A549 (cell line): ENCODE measurements at places on chromosomes 12 and 14. TPM values are rescaled to one million over a fixed set of nuclear protein-coding genes. Genes with fewer than 3 reads are reported as not detected.

Gene LPAR5
- 0.29 to 0.66 TPM (median 0.58 TPM) in 3 replicates for polyA plus RNA-seq

Gene SMAGP
- polyA plus RNA-seq: 14.8 to 16.4 TPM (median 15.5 TPM) in 3 replicates

Gene MYH6
- not detected in 3 replicates for polyA plus RNA-seq

Gene SYNDIG1L
- not detected in 3 replicates for polyA plus RNA-seq

Gene GPR132
- polyA plus RNA-seq: 0.16 to 0.22 TPM (median 0.18 TPM) in 3 replicates

Gene CNTN1
- 59.0 to 71.1 TPM (median 69.7 TPM) in 3 replicates for polyA plus RNA-seq

Gene ZBTB39
- 4.3 to 4.7 TPM (median 4.5 TPM) in 3 replicates for polyA plus RNA-seq

Gene ANKRD33
- not detected in 3 replicates for polyA plus RNA-seq

Gene TEX22
- 0.23 to 0.51 TPM (median 0.26 TPM) in 3 replicates for polyA plus RNA-seq

Gene ARG2
- polyA plus RNA-seq: 1.3 to 2.5 TPM (median 1.8 TPM) in 3 replicates
